Pons (tissue), 1 donor: ENCODE measurements at places on chromosomes 11 and 22.

GRCh38 chr11:46438211-46438610 is 46.6 kb upstream of the CHRM4 start:
- no peak for DNase-seq

DNA sequence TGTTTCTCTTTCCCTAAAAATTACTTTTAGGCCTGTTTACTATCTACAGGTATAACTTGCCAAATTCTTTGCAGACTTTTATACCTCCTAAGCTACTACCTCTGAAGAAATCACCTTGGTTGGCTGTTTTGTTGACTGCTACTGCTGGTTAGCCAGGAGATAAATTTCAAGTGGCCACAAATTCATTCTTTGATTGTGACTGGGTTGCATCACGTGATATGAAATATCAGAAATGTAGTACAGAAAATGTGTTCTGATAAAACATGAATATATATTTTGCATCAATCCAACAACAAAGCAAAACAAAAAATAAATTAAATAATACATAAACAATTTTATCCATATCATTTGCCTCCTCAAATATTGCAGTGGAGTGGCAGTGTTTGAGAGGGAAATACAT is 291.1 kb downstream of the CNTN5 start:
- no peak for DNase-seq

GRCh38 chr11:84673753-84674152 is 953.4 kb downstream of the DLG2 start:
- DNase-seq: peak; percentile 53

- no peak for DNase-seq
These were observed 56.9 kb downstream of the USP47 start for GRCh38 chr11:11898648-11899047.

- peak; percentile 14 for DNase-seq
These were observed 86.3 kb downstream of the SNX19 start for GRCh38 chr11:130829920-130830511.

- DNase-seq: no peak
These were observed 236.3 kb downstream of the KIRREL3 start for GRCh38 chr11:126764231-126764630.

DNA sequence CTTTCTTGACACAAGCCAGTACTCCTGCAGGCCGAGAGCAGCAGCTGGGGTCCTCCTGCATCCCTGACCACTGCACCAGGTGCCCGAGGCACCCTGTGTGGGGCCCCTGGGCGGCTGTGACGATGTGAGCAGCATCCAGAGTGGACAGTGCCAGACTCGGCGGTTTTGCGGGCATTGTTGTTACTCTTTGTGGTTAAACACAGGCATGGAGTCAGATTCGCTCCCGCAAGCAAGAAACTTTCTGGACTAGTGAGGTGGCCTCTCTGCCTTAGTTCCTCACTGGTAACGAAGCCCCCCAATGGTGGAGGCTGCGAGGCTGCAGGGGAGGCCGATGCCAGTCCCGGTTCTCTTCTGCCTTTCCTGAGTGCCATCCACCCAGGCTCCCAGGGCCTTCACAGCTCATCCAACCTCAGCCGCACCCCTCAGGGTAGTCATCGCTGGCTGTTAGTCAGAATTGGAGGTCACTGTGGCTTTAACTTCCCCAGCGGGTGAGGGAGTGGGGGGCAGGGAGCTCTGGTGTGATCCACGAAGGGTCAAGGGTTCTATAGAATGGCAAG is 3.7 kb upstream of the CLDN5 start:
- DNase-seq: no peak

DNA sequence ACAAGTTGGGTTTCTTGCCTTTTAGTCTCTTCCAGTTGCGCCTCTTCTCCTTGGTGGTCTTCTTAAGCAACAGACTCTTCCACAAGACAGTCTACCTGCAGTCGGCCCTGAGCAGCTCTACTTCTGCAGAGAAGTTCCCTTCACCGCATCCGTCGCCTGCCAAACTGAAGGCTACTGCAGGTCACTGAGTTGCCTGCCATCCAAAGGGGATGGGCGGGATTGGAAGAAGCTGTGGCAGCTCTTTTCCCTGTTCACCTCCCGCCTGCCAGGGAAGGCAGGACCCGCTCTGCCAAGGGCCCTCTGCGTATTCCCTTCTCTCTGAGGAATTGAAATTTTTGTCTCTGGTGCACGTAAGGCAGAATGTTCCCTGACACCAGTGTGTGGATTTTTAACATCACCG is 9.2 kb upstream of the STT3A start:
- no peak for DNase-seq

DNA sequence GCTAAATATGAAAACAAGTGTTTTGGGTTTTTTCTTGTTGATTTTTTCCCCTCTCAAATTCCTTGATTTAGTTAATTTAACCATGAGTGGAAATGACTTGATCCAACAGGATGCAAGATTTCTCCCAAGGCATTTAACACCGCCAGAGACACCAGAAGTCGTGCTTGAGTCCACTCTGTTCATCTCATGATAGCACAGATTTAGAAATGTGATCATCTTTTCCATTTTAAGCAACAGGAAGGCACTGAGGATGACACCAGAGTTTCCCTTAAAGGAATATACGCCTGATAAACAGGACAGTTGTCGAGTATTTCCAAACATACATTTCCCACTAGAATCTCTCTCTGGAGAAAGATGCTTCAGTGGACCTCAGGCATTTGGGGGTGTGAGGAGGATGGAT is 318.7 kb downstream of the CADM1 start:
- DNase-seq: no peak

- no peak for DNase-seq
These were observed 10.3 kb upstream of the NAP1L4 start for GRCh38 chr11:3002351-3002861.

DNA sequence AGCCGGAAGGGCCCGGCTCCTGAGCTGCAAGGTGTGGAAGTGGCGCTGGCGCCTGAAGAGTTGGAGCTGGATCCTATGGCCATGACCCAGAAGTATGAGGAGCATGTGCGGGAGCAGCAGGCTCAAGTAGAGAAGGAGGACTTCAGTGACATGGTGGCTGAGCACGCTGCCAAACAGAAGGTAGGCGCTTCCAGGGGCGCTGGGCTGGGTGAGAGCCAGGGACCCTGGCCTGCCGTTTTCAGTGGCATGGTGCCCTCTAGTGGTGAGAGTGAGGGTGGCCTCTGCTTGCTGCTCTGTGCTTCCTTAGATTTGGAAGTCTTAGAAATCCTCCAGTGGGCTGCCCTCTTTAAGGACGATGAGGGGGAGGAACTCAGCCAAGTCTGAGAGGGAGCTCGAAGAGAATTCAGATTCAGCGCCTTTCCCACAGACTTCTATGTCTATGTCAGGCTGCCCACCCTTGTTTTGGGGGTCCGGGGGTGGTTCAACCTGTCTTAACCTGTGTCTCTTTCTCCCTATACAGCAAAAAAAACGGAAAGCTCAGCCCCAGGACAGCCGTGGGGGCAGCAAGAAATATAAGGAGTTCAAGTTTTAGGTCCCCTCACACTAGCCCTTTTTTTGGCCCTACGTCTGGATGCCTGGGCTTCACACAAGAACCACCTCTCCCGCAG is 1.8 kb upstream of the PACS1 start:
- DNase-seq: peak; percentile 53

DNA sequence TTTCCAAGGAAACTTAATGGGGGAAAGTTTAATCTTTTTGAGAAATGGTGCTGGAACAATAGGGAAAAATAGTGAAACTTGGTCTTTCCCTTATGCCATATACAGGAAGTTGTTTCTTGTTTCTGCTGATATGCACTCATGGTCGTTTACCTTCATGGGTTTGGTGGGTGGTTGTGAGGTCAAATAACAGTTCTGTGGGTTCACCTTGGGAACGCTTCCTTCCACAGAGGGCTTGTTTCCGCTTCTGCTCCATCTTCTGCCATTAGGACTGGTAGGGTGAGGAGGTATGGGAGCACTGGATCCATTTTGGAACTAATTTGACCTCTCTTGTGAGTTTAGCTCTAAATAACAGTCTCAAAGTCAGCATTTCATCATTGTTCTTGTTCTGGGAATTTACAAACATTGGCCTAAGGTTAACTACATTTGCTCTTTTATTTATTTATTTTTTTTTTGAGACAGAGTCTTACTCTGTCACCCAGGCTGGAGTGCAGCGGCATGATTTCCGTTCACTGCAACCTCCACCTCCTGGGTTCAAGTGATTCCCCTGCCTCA is 17.6 kb upstream of the RELA start:
- DNase-seq: no peak

DNA sequence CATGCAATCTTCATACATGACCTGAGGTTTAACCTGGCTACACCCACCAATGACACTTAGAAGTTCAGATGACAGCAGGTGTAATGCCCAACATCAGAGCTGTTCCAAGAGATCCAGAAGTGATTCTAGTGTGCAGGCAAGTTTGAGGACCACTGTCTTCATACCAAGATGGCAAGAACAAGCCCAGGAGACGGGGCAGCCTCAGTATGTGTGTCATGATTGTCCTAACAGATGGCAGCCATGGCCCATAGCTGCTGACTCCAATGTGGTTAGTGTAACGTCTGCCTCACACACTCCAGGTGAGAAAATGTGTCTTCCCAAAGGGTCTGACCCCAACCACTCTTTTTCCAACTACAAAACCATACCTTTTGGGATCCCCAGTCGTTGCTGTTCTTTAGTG is 97.3 kb downstream of the ETS1 start:
- DNase-seq: no peak

GRCh38 chr22:22316589-22316988 is 72.0 kb downstream of the VPREB1 start:
- DNase-seq: no peak

DNA sequence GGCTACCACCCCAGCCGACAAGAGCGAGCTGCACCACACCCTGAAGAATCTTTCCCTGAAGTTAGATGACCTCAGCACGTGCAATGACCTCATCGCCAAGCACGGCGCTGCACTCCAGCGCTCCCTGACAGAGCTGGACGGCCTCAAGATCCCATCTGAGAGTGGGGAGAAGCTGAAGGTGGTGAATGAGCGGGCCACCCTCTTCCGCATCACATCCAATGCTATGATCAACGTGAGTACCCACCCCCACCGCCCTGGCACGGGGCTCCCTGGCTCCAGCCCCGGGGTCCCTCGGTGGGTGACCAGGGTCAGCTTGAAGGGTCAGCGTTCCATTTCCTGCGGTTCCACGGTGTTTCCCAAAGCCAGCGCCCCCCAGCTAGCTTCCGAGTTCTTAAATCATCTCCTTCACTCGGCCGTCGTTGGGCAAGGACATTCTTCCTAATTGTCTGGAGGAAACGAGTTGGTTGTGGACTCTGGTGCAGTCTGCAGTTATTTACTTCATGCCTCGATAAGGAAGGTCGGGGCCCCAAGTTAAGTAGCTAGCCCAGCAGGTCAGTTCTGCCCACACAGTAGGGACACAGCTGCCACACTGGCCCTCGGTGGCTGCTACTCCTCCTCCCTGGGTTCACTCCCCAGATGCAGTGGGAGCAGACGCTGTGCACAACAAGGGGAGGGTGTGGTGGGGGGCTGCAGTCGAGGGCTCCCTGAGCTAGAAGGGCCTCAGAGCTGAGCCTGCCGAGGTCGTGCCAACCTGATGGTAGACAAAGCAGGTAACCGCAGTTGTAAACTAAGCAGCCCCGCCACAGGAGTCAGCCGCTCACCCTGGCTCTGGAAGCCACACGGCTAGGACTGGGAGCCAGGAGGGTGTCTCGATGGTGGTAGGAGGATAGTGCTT is 97.9 kb downstream of the MORC2 start:
- DNase-seq: no peak

DNA sequence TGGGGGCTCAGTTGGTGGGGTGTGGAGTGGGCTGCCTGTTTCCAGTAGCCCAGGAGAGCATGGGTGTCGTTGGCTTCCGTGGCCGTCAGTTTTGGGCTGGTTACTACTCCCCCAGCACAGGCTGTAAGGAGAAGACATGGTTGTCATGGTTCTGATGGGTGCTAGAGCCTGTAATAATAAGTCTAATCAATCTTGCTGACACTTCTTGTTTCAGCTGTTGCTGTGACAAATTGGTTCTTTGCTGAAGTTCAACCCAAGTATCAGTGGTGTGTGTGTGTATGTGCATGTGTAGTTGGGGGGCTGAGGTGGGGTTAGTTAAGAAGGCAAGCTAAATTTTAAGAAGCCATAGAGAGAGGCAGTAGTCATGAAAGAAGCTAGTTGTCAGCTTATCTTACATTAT is 61.3 kb upstream of the DBX1 start:
- no peak for DNase-seq

- no peak for DNase-seq
These were observed 30.5 kb downstream of the RRM1 start for GRCh38 chr11:4125141-4125540.
